ENCODE measurements at places on chromosomes 1 and 21. TPM values are rescaled to one million over a fixed set of nuclear protein-coding genes. Genes with fewer than 3 reads are reported as not detected.

C1orf141 gene
- not detected for total RNA-seq

FLG2 gene
- total RNA-seq = not detected

S100A9 gene
- 0.33 TPM for total RNA-seq

IPO9 gene
- 98.6 TPM for total RNA-seq

RHCE gene
- 0.27 TPM for total RNA-seq

PRR9 gene
- not detected for total RNA-seq

CD34 gene
- total RNA-seq = 0.18 TPM

SOX13 gene
- 139 TPM for total RNA-seq

SESN2 gene
- 22.3 TPM for total RNA-seq

MMEL1 gene
- not detected for total RNA-seq

BGLAP gene
- 2.6 TPM for total RNA-seq

PDZK1IP1 gene
- total RNA-seq = not detected

NR1I3 gene
- not detected for total RNA-seq

LPAR3 gene
- 26.8 TPM for total RNA-seq

ADAM15 gene
- total RNA-seq = 38.4 TPM

SLFNL1 gene
- not detected for total RNA-seq

SIM2 gene
- total RNA-seq = 0.11 TPM

NCDN gene
- 38.2 TPM for total RNA-seq

ASTN1 gene
- total RNA-seq = 5.0 TPM

- DNase-seq = peak; percentile 90
Observed at GRCh38 chr21:41766883-41767605, at the start of gene RIPK4. Gene RIPK4, minus strand, starts transcription at chr21:41767052. Its CDS starts 11 bp downstream, at chr21:41767041.

GRCh38 chr1:231301990-231302389 lies 35.7 kb downstream of the EXOC8 start:
- no peak for DNase-seq

GRCh38 chr1:9265037-9265436 lies 27.7 kb upstream of the SPSB1 start:
- no peak for DNase-seq

- DNase-seq = no peak
Observed at GRCh38 chr1:158002022-158002630, 8.7 kb downstream of the KIRREL1 start.

DNA sequence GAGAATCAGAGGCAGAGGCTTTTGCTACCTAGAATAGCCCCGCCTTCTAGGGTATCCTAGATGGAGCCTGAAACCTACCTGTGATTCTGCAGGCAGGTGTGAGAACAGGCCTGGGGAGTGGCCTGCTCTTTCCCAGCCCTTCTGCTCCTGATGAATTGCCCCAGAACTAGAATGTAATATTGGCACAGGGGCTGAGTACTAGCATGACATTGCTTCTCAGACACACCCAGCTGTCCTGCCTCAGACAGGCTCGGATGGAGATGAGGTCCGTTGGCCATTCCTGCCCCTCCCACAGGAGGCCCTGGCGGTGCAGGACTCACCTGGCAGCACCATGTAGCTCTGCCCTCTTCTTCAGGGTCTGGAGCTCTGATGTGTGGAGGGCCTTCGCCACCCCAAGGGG lies 237.6 kb downstream of the GRIK3 start:
- no peak for DNase-seq

GRCh38 chr1:236416165-236416564 lies 22.1 kb downstream of the EDARADD start:
- DNase-seq = no peak

- no peak for DNase-seq
Observed at GRCh38 chr1:229305392-229305791, 34.5 kb downstream of the RAB4A start.

- no peak for DNase-seq
Observed at GRCh38 chr1:91742848-91743292, 143.1 kb downstream of the TGFBR3 start.

DNA sequence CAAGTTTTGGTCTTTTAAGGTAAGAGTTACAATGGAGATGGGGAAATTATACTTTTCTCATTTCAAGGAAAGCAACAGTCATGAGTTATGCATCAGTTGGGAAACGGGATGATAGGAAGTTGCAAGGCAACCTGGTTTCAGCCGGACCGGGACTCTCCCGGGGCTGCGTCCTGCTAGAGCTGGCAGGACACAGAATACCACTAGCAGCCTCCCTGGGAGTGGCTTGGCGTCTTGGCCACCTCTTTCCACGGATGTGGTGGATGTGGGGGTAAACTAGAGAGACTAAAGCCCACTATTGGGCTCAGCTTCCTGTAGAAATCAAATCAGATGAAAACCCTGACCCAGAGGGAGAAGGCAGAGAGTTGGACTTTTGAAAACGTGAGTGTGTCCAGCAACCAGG lies 71.9 kb downstream of the ADARB1 start:
- no peak for DNase-seq

- DNase-seq = no peak
Observed at GRCh38 chr1:224565186-224565585, 50.9 kb upstream of the CNIH3 start.

GRCh38 chr1:70465911-70466310 lies 54.8 kb downstream of the CTH start:
- DNase-seq = no peak

GRCh38 chr1:113027007-113027406 lies 46.0 kb upstream of the LRIG2 start:
- DNase-seq = no peak

DNA sequence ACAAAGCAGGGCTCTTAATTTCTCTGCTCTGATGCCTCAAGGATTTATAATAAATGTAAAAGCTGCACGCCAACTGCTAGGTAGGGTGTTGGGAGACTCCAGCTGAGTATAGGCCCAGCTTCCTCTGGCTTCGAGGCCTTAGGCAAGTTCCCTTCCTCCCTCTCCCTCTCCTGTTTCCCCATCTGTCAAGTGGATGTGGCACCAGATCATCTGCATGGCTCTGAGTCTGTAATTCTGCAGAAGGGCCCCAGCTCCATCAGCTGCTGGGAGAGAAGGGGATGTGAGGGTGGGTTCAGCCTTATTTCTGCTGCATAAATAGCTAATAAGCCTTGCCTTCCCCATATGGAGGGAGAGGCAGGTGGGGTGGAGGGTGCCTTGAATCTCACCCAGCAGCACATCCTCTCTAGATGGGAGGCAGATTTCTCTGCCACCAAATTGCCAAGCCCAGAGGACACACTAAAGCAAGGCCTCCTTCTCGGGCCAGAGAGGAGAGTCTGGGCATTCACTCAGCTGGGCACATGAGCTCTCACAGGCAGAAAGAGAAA lies 3.8 kb downstream of the TRIM62 start:
- no peak for DNase-seq

- DNase-seq = no peak
Observed at GRCh38 chr21:42538479-42539275, 25.0 kb downstream of the SLC37A1 start.

DNA sequence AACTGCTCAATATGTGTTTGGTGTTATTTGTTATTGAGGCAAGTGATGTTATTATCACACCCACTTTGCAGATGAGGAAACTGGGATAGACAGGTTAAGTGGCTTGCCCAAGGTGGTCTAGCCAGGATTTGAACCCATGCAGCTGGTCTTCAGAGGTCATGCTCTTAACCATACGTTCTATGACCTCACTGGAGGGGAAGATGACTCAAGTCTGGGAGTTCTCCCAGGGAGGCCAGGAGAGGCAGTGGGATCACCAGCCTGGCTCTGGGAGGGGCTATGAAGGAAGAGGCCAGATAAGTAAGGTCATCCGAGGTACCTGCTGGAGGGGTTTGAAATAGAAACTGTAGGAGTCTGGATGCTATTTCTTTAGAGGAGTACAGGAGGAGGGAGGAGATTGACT lies 95.3 kb downstream of the NAV1 start:
- DNase-seq = no peak

DNA sequence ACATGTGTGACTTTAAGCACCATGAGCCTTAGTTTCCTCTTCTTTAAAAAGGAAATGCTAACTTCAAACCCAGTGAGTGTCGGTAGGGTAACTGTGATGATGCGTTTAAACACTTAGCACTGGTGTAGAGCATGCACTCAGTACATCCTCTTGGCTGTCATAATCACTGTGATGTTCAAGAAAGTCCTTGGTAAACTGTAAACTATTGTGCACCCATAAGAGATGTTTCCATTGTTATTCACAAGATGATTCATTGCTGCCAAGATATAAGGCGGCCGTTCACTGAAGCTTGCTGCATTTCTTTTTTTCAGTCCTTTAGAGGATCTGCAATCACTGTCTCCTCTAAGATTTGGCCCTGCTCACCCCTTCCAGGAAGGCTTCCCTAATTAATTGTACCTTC lies 61.8 kb upstream of the DAB1 start:
- no peak for DNase-seq

GRCh38 chr1:55214934-55215193 lies 300 bp downstream of the USP24 start:
- DNase-seq = peak; percentile 48

DNA sequence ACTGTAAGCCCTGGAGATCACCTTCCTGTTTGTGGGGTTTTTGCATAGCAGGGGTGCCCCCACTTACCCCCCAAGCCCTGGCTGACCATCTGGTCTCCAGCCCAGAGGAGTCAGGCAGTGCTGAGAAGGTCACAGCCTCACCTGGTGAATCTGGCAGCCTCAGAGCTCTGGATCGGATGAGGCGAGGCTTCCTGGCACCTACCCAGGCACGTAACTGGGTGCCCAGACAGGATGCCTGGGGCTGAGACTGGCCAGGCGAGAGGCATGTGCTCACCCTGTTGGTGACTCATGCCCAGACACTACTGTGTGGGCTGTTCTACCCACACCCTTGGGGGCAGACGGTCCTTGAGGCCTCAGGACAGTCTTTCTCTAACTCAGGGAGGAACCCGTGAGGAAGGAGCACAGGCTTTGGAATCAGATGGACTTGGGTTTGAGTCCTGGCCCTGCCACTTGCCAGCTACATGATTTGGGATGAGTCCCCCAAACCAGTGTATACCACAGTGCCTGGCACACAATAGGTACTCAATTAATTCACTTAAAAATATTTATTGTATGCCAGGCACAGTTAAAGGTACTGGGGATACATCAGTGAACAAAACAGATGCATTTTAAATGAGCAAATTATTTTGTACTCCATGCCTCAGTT lies 15.1 kb upstream of the PADI3 start:
- no peak for DNase-seq

- DNase-seq = no peak
Observed at GRCh38 chr1:223750730-223751570, 38.6 kb downstream of the CAPN2 start.

GRCh38 chr1:192786576-192786975 lies 22.3 kb upstream of the RGS2 start:
- DNase-seq = no peak

- DNase-seq = no peak
Observed at GRCh38 chr1:234311414-234311813, 61.8 kb upstream of the COA6 start.

- DNase-seq = no peak
Observed at GRCh38 chr1:58440696-58441095, 105.8 kb downstream of the OMA1 start.

GRCh38 chr1:84492726-84493125 lies 13.5 kb upstream of the SPATA1 start:
- DNase-seq = no peak

- no peak for DNase-seq
Observed at GRCh38 chr21:38905752-38906151, 100.0 kb downstream of the ETS2 start.

DNA sequence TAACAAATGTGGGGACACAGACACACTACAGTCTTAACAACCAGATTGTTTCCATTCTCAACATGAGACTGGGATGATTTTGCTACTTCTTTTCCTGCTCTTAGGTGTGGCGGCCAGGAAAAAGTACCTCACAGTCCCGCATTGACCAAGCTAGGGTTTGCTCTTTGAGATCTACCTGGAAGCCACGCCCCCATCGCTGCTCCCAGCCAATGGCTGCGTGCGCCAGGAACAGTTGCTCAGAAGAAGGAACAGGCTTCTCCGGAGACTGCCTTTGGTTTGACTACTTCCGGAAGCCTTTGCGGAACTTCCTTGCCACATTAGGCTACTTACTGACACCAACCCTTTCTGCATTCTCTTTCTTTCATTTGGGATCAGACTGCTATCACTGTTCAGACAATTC lies 44.2 kb upstream of the PLD5 start:
- DNase-seq = peak; percentile 42

GRCh38 chr1:83918688-83919285 lies 80.1 kb downstream of the TTLL7 start:
- DNase-seq = no peak

- DNase-seq = no peak
Observed at GRCh38 chr1:66580081-66580480, 46.1 kb downstream of the SGIP1 start.

GRCh38 chr1:15066191-15066590 lies 87.4 kb upstream of the TMEM51 start:
- DNase-seq = no peak

- no peak for DNase-seq
Observed at GRCh38 chr21:33401630-33401992, 1.6 kb upstream of the IFNGR2 start.

DNA sequence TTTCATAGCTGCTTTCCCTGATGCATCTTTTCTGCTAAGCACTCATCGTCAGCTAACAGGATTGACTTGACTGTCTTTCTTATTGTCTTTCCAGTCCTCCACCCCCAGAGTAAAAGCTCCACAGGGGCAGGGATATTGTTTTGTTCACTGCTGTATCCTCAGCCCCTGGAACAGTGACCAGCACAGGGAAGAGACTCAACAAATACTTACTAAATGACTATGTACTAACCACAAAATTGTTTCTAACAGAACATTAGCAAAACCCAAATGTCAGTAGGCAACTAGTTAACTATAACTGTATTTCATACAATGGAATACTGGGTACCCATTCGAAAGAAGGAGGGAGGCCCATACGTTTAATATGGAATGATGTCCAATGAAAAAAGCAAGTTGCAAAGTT lies 53.0 kb downstream of the BCAR3 start:
- DNase-seq = no peak

- no peak for DNase-seq
Observed at GRCh38 chr1:156804572-156805243, 11.9 kb downstream of the SH2D2A start.
